Activated naive CD4-positive, alpha-beta T cell (primary cell): ENCODE measurements at places on chromosomes 16 and 17.

DNA sequence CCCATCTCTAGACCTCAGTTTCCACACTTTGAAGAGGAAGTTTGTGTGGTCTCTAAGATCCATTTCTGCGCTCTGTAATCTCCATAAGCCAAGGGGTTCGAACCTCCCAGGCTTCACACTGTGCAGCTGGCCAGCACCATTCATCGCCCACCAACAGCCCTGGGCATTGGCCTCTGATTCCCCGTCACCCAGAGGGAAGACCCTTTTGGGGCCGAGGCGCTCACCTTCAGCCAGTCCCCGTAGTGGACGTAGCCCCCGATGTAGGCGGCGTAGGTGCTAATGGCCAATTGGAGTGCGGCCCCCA is 678 bp downstream of the TMEM101 start:
- no peak for DNase-seq

GRCh38 chr17:5424909-5425308 is 4.9 kb downstream of the RPAIN start:
- DNase-seq, result no peak

- peak; percentile 16 for DNase-seq
Observed at GRCh38 chr17:40062329-40063186, at the start of gene THRA. Gene THRA (plus strand): TSS chr17:40062965. CDS start chr17:40074489, 11,524 bp downstream.

GRCh38 chr16:56616608-56617211 is 8.3 kb downstream of the MT2A start:
- DNase-seq, result no peak

- DNase-seq, result no peak
Observed at GRCh38 chr16:79959226-79959625, 358.7 kb upstream of the MAF start.

DNA sequence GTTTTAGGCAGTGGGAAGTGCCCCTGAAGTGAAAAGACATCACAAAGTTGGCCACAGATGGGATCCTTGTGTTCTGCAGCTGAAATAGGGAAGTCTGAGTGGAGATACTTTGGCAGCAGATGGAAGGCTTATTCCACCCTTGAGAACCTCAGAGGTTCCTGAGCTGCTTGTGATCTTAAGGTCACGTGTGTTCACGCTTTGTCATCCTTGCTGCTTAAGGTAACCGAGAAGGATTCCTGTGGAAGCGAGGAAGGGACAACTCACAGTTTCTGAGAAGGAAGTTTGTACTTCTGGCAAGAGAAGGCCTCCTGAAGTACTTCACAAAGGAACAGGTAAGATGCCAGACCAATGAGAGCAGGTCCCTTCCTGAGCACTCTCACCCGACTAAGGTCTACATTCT is 12.2 kb downstream of the ADAP2 start:
- no peak for DNase-seq

DNA sequence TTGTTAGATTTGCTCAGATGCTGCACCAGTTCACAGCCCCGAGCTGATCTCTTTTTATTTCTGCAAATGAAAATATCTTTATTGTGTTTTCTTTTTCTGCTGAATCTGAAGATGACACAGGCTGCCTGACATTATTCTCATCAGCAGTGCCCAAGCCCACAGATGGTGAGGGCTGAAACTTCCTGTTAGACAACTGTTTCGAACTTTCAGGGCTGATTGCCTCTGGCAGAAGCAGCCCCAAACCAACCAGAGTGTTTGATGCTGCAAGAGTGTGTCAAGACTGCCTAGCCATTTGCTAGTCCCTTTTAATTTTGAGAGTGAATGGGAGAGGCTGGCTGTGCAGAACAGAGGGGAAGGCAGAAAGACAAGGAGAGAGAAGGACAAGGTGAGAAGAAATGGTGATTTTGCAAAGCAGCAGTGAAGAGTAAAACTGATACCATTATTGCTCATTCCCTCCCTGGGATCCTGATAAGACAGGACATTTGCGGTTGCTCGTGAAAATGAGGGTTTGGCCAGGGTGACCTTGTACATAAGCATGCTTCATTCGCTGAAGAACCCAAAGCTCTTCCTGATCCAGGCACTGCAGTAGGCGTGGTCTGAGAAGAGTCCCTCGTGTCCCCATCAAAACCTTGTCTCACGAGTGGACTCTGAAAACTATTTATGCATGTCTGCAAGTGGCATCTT is 77.2 kb downstream of the TMEM114 start:
- DNase-seq, result no peak

DNA sequence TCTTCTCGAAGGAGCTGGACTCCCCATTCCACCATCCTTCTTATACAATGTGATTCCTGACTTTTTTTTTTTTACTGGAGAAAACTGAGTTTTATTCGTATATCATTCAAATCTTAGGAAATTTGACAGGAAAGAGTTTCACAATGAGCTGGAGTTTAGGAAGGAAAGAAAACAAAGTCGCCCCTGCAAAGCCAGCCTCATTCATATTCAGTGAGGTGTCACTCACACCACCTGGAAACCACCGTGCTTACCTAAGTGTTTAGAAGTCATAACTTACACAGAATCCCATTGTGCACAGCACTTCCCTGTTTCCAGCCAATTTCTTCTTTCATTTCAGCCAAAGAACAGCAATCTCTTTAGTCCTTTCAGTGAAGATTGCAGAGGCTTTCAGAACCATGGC is 90.3 kb upstream of the CHMP6 start:
- DNase-seq, result no peak

DNA sequence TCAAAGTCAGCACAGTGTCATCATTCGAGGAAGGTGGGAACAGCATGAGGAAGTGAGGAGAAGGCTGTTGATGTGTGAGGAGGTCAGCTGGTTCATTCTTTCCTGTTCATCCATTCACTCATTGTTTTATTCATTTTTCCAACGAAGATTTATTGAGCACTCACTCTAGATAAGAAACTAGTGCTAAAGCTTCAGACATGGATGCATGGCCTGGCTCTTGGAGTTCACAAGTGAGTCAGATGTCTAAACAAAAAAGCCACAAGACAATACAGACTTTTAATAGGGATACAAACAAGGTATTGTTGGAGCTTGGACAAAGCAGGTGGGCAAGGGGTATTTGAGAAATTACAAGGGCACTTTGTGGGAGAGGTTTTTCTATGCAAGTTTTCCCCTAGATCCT is 31.3 kb upstream of the MPHOSPH6 start:
- no peak for DNase-seq

DNA sequence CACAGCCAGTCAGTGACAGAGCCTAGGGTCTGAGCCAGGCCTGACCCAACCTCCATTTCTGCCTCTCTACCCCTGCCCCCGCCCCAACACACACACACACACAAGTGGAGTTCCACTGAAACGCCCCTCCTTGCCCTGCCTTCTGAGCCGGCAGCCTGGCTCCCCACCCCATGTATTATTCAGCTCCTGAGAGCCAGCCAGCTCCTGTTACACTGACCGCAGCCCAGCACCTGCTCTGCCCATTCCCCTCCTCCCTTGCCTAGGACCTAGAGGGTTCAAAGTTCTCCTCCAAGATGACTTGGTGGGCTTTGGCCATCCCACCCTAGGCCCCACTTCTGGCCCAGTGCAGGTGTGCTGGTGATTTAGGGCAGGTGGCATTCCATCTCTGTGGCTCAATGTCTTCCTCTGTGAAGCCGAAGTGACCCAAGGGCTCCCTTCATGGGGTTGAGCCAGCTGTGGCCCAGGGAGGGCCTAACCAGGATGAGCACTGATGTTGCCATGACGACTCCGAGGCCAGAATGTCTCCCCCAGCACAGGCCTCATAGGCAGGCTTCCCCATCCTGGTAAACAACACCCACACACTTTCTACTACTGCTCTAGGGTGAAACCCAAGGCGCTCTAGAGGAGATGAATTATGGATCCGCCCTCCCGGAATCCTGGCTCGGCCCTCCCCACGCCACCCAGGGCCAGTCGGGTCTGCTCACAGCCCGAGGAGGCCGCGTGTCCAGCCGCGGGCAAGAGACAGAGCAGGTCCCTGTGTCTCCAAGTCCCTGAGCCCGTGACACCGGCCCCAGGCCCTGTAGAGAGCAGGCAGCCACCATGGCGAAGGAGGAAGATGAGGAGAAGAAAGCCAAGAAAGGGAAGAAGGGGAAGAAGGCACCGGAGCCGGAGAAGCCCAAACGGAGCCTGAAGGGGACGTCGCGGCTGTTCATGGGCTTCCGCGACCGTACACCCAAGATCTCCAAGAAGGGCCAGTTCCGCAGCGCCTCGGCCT is 9.7 kb downstream of the MYO15A start:
- DNase-seq, result no peak

DNA sequence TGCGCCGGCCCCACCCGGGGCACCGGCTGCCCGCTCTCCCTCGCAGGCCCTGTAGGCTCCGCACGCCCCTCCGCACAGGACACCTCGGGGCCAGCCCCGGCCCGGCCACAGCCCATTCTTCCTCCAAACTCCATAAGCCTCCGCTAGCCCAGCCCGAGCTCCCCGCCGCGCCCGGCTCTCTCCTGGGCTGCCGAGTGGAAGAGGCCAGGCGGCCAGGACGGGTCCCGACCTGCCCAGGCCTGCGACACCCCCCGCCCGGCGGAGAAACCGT is 397 bp downstream of the NCOR1 start:
- DNase-seq, result no peak

GRCh38 chr17:74918906-74919305 is 4.1 kb downstream of the USH1G start:
- DNase-seq, result no peak

DNA sequence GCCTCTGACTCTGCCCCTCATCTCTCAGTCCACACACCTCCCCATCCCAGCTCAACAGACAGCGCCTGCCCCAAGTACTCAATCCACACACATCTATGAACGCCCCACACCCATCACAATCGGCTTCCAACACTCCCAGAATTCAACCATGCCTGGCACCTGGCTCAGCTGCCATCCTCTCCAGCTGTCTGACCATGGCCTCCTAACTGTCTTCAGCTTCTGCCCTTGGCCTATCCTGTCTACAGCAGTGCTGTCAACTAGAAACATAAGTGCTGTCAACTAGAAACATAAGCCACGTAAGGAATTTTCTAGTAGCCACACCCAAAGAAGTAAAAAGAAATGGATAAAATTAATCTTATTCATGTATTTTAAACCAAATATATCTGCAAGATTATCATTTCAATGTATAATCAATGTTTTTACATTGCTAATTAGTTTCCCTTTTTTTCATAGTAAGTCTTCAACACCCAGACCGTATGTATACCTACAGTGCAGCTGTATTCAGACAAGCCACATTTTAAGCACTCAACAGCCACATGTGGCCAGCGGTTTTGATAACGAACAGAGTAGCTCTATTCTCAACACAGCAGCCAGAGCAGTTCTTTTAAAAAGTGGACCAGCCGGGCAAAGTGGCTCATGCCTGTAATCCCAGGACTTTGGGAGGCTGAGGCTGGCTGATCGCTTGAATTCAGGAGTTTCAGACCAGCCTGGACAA is 48.6 kb upstream of the ZNF423 start:
- no peak for DNase-seq

DNA sequence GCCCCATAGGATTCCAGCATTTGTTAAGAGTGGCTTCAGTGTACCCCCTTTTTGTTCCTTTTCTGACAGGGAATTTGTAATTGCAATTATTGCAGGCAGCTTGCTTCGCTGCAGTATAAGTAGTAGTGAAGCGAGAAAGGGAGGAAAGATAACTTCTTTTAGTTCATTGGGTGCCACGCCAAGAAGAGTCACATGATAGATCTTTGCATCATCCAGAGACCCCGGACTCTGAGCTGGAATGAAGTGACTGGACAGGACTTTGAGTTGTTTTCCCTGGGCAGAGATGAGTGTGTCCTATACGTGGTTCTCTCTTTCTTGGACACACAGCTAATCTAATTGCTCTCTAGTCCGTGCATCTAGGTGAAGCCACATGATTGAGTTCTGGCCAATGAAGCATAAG is 44.8 kb upstream of the PMFBP1 start:
- DNase-seq, result no peak

GRCh38 chr17:68759343-68760140 is 158.4 kb upstream of the FAM20A start:
- DNase-seq, result no peak

DNA sequence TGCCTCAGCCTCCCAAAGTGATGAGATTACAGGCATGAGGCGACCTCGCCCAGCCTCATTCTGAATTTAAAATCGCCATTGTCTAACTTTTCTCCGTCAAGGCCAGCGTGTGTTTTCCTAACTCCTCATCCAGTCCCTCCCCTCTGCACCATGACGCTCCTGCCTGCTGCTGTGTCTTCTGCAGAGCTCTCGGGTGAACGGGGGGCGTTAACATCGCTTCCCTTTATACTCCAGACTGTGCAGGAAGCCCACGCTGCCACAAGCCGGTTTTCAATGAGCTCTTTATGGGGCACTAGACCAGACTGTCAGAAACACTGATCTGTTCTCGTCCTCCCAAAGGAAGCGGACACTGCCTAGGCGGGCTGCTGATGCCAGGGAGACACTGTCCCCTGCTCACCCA is 13.2 kb downstream of the AANAT start:
- no peak for DNase-seq

DNA sequence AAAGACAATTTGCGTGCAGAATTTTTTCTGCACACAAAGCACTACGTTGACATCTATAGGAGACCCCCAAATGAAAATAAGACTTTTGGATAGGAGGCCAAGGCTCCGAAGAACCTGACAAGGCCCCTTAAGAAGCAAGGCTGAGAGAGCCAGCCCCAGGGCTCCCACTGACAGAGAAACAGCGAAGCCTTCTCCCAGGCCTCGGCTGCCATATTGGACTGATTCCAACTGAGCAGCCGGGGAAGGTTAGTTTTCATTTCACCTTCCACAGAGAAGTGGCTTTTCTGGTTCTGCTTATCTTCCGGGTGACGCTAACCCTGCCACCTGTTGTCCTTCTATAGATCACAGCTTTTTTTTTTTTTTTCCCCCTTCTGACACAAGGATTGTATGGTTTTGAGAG is 356.7 kb downstream of the SOX9 start:
- no peak for DNase-seq

- DNase-seq, result no peak
Observed at GRCh38 chr16:89023151-89023551, 46.1 kb upstream of the CBFA2T3 start.

DNA sequence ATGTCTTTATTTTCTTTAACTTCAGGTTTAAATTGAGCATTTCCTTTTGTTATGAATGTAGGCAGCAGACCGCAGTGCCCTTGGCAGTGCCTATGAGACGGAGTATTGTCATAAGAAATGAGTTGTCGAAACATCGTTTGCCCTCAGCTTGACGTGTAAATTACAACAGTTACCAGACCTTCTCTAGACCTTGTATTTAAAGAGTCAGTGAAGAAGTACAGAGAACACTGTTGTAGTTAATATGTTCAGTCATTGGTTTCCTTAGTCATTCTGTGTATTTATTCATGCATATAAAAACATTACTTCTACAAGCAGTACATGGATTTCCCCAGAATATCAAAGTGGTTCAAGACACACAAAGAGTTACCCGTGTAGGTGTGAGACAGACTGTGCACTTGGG is 19.0 kb downstream of the IRF8 start:
- DNase-seq, result no peak
